ENCODE measurements at places on chromosomes 7 and 10.

- no peak for DNase-seq
Observed at GRCh38 chr10:274866-275265, 139.6 kb downstream of the ZMYND11 start.

DNA sequence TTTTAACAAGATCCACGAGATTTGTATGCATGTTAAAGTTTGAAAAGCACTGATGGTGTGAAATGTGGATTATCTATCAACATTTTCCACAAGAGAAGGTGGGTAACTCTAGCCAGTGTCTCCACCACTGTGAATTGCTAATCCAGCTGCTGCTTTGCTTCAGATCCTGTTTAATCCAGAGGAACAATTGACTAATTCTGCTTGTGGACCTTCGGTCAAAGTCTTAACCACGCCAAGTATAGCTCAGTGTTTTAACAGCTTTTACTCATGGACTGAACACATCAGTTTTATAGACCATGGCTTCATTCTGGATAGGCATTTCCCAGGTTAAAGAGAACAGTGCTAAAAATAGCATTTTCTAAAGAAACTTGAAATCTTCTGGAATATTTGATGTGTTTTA, 23.5 kb downstream of the ADK start:
- no peak for DNase-seq

DNA sequence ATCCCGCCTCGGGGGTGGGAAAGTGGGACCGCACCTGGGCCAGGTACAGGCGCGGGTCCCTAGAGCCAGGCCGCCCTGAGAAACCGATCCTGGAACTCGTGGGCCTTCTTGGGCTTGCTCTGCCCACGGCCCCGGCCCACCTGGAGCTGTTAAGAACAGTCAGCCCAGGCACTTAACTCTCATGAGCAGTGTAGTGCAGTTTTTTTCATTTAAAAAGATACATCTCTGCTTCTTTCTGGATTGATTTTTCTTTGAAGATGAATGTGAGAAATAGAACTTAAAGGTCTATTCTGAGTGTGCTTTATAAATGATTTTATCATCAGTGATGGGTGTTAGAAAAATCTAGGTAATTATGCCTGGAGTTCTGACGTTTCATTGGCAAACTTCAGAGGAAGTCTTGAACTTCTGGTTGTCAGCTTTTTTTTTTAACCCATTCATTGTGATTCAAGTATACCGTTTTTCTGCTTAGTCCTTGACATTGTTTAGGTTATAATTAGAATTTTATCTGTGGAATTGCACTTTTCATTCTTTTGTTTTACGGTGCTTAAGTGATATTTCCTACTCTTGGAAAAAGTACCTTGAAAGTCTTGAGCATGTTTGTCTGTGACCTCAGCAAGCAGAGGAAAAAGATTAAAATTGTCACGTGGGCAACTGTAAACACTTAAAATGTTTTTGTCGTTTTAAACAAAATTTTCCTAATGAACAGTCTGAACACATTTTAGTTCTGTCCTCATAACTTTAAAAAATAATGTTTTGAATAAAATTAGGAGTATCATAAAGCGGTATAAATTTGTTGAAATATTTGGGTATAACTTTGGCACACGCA, 906 bp downstream of the CDK1 start:
- no peak for DNase-seq

- no peak for DNase-seq
Observed at GRCh38 chr7:121027761-121028669, 39.5 kb downstream of the CPED1 start.

- no peak for DNase-seq
Observed at GRCh38 chr7:68183176-68183575, 1186.5 kb downstream of the TYW1 start.

DNA sequence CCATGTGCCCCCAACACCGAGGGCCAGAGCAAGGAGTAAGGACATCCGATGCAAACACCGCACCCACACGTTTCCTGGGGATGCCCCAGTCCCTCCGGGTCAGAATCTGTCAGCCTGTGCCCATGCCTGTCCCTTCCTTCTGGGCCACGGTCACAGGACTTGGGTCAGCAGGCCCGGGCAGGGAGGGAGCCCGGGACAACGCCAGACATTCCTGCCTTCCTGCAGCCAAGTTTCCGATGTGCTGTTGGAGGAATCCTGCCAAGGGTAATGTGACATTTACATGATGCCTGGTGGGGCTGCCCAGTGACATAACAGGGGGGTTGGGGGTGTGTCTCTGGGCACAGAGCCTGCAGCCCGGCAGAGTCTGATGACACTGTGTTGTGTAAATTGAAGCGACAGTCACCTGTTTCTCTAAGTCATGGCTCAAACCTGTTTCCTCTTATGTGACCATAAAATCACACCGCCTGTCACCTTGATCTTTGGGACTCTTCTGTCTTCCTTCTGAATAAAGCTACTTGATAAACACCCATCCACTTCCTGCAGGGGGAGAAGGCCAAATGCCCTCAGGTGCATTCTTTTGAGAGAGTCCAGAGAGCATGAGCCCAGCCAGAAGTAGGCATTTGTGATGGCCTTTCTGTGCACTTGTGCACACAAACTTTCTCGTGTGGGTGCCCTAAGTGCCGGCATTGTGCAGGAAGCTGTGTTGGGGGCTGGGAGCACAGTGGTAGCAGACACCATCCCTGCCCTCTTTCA, 175.3 kb upstream of the RHEB start:
- DNase-seq = no peak

DNA sequence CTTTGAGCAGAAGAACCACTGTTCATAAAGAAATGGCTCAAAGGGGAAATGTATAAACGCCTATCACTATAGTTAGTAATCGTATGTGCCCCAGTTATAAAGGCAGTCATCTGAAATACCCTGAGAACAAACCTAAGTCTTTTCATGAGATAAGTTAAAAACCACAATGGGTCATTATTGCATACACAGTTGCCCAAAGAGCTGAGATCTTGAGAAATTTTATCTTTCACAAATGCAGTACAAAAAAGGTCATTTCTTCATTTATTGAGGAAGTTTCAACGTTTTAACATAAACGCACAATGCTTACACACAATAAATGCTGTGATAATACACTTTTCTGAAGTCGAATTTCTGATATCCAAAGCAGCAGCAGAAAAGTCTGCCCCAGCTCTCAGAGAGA, 114.4 kb downstream of the MICU1 start:
- DNase-seq = no peak

DNA sequence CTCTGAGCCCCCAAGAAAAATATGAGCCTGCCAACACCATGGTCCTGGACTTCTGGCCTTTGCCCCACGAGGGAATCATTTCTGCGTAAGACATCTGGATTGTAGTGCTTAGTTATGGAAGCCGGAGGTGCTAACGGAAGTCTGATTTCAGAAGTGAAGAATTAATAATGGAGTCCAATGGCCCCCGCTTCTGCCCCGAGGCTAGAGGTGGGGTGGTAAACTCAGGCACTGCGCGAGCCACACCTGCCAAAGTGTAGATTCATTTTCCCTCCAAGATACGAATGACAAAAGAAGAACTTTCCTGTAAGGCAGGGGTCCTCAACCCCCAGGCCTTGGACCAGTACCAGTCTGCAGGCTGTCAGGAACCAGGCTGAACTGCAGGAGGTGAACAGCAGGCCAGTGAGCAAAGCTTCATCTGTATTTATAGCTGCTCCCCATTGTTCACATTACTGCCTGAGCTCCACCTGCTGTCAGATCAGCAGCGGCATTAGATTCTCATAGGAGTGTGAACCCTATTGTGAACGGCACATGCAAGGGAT, 22.3 kb downstream of the CNPY1 start:
- DNase-seq = no peak

GRCh38 chr7:128108641-128109423, 77.6 kb upstream of the LRRC4 start:
- DNase-seq = no peak

DNA sequence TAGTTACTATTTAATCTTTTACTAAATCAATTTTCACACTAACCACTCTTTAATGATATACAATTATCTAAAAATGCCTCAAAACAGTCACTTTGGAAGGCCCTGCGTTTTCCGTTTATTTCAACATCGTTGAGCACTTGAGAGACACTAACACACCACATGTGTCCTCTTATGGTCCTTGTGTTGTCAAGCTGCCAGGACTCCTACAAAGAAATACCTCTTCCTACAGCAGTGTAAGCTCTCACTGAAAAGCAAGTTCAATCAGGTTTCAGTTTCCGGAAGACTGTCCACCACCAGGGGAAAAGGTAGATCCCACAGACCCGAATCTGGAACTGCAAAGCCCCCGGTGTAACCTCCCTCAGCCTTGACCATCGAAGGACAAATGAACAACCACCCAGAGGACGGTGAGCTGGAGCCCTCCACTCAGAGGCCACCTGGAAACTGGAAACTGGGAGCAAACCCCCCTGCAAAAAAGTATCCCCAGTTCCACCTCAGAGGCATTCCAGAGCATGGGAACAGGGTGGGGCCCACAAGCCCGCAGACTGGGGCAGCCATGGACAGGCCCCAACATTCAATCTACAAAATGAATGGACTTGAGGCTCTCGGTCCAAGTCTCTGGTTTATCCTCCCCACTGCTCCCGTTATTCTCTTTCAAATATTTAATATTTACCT, 37.6 kb downstream of the KCNH2 start:
- DNase-seq = no peak

DNA sequence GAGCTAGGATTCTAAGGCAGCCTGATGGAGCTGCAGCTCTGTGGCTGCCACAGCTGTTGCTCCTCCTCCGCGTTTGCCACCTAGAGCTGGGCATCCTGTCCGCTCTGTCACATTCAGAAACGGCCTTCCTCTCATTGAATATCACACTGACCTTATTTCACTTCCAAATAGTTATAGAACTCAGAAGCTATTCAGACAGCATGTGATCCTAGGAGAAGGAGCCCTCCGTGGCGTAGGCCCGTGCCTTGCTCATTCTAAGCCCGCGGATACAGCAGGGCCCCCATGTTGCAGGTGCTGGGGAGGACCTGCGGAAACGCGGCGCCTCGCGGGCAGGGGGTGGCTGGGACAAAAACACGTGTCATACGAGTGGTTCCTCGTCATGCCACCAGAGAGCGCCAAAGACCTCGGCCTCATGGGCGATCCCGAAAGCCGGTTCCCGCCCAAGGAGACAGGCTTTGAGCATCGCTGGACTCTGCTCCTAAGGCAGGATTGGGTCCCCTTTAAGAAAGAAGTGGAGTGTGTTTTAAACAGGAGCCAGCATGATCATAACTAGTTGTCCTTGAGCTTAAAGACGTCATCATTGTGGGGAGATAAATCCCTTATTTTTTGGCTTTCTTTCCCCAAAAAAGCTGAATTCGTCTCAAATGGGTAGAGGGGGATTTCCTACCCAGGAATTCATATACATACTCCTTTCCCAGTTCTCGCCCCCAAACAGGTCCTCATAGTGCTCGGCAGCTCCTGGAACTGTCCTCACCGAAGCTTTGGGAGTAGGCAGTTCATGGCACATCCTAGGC, 17.9 kb upstream of the FIGNL1 start:
- peak; percentile 92 for DNase-seq
